ENCODE measurements at places on chromosomes 7 and 10. TPM values are rescaled to one million over a fixed set of nuclear protein-coding genes. Genes with fewer than 3 reads are reported as not detected.

GRCh38 chr7:127818306-127818705 lies 166.3 kb downstream of the SND1 start:
- DNase-seq: no peak

- DNase-seq: no peak
Measured at GRCh38 chr10:132417257-132417910, 20.4 kb downstream of the PWWP2B start.

GRCh38 chr10:44292390-44293002 lies 92.4 kb downstream of the CXCL12 start:
- DNase-seq: no peak

- no peak for DNase-seq
Measured at GRCh38 chr7:34133983-34134782, 228.8 kb downstream of the BMPER start.

Gene CLCN1
- 0.09 TPM for total RNA-seq

Gene RARRES2
- not detected for total RNA-seq

- DNase-seq: no peak
Measured at GRCh38 chr7:154902600-154903082, 100.3 kb downstream of the PAXIP1 start.

All from activated CD8-positive, alpha-beta memory T cell treated with anti-CD3 and anti-CD28 coated beads, Interleukin-2, amount 10 ng/mL, durations not matched to agents 7 days and 5 days (primary cell).